ENCODE measurements at places on chromosomes 4 and X. TPM values are rescaled to one million over a fixed set of nuclear protein-coding genes. Genes with fewer than 3 reads are reported as not detected.

DNA sequence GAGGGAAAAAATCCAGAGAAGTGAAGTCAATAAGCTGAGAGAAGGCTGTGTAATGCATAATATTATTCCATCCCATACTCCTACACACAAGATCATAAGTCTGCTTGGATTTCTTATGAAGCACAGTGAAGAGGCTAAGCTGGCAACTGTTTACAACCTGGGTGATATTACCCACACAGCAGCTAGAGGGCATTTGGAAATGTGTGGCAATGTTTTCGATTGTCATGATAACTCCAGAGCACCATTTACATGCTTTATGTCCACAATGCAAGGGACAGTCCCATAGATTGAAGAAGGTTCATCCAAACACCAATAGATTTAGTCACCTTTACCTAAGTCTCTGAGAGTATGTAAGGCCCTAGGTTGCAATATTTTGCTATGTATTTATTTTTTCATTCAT is 412.2 kb downstream of the PPP3CA start:
- peak; percentile 7 for DNase-seq

The SRPX gene
- not detected for total RNA-seq

The POU3F4 gene
- not detected for total RNA-seq

DNA sequence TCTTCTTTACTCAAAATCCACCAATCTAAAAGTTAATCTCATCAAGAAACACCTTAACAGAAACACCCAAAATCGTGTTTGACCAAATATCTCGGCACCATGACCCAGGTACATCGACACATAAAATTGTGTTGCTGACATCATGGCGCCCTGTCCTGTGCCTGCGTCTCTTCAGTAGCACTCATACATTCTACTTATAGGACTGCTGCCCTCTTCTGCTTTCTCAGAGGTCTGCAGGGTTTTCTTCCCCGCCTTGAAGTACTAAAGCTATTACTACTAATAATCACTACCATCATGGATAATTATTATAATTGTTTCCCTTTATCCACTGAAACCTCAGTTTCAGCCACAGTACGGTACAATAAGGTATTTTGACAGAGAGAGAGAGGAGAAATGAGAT is 1403.1 kb upstream of the TENM3 start:
- no peak for DNase-seq

GRCh38 chrX:106404512-106404911 is 207.3 kb upstream of the RADX start:
- DNase-seq, result no peak

The EIF2S3 gene
- 386 TPM for total RNA-seq

DNA sequence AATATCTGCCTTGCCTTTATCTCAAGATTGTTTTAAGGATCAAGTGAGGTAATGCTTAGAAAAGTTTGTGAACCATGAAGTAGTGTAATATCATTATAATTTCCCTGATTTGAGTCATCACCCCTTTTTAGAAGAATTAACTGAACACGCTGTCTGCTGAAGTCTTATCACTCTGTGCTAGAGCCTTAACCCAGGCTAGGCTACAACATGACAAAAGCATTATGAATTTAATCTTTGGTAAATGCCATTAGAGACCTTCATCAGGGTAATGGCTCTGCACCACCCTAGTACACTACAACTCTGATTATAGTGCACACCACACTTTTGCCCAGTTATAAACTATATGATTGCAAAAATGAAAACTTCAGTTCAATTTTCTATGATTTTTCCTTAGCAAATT is 118.3 kb downstream of the ADGRL3 start:
- DNase-seq, result no peak

The EDA gene
- 4.2 TPM for total RNA-seq
